Fibroblast of skin of abdomen (primary cell): ENCODE measurements at places on chromosomes 7 and 10.
A peak's percentile ranks its signal among the peaks of the same experiment; 100 is the strongest.

DNA sequence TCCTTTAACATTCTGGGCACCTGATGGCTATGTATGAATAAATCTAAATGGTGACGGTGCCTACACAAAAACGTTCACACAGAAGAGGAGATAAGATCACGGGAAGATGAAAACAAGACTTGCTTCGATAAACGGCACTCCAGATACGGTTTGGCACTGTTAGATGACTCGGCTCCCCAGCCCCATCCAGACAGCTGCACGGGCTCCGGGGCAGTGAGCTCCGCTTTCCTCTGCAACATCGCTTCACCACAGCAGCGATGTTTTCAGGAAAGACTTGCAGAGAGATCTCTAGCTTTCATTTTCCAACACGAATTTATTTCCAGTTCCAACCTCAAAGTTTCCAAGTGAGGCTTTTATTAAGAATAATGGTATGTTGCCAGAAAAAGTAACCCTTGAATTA is 132.1 kb downstream of the KLF6 start:
- peak; percentile 32 for DNase-seq

- no peak for DNase-seq
These were observed 7.4 kb downstream of the TTYH3 start for GRCh38 chr7:2639181-2639681.

- DNase-seq: no peak
These were observed 19.7 kb downstream of the EMX2 start for GRCh38 chr10:117562220-117562619.

- no peak for DNase-seq
These were observed 54.1 kb downstream of the OR13A1 start for GRCh38 chr10:45261243-45261775.

DNA sequence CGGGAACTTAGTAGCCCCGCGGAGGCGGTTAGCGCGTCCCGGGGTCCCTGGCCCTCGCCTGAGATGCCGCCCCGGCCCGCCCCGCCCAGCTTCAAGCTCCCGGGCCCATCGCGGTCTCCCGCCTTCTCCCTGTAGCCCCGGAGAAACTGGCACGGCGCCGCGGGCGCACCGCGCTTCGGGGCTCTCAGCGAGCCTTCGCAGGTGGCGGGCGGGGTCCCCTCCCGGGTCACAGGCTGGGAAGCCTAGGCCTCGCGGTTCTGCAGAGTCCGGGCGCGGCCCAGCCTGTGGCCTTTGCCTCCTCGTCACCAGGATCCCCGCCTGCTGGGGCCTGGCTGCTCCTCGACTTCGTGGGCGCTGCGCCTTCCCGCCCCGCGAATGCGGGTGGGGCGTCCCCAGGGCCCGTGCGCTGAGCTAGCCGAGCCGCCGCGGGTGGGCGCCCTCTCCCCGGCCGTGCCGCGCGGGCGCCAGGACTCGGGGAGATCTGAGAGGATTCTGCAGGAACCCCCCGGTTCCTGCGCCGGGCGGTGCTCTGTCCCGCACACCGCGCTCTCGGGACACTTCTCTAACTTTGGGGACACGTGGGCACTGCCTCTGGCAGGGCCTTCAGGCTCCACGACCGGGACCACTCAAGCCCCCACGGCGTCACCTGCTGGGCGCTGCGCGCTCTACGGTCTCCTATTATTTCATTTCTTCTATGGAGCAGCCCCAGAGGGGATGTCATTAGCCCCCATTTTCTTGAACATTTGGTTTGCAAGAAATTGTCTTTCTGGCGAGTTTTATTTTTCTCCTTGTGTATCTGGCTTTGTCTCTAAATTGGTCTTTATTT is 682 bp upstream of the RGS10 start:
- peak; percentile 56 for DNase-seq

- no peak for DNase-seq
These were observed 237.2 kb downstream of the MAGI2 start for GRCh38 chr7:79216236-79216635.

- no peak for DNase-seq
These were observed 12.2 kb downstream of the ZNF488 start for GRCh38 chr10:47371629-47372485.

GRCh38 chr7:110007320-110008063 is 1083.4 kb upstream of the LRRN3 start:
- DNase-seq: no peak

- DNase-seq: no peak
These were observed 169.3 kb downstream of the RTKN2 start for GRCh38 chr10:62099299-62099698.

GRCh38 chr10:116760919-116761318 is 18.6 kb upstream of the HSPA12A start:
- DNase-seq: no peak

DNA sequence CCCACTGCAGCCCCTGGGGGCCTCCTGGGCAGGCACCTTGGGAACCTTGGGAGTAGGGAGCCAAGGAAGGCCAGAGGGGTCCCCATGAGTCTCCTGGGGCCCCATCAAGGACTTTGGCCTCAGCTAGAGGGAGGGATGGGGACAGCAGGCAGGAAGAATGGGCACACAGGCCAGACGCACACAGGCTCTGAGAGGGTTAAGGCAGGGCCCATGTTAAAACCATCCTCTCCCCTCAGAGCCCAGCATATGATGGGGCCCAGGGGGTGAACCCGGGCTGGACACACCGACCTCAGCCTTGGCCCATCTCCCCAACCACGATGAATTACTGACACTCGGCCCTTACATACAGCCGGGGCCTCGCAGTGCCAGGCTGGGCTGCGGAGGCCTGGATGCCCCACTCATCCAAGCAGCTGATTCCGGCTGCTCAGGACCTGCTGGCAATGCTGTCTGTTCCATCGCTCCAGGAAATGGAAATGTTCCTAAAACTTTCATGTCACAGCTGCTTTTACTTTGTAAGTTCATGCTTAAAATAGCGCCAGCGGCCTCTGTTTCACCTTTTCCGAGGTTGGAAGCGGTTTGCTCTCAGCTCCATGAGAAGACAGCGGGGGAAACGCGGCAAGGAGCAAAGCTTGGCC is 17.3 kb upstream of the INPP5A start:
- peak; percentile 67 for DNase-seq

GRCh38 chr7:140773104-140773503 is 76.6 kb downstream of the NDUFB2 start:
- no peak for DNase-seq

GRCh38 chr7:123468303-123468702 is 66.1 kb downstream of the IQUB start:
- no peak for DNase-seq

GRCh38 chr7:56033671-56034432 is 17.4 kb downstream of the PSPH start:
- peak; percentile 77 for DNase-seq

GRCh38 chr7:118214833-118215182 is 9.7 kb upstream of the ANKRD7 start:
- no peak for DNase-seq

DNA sequence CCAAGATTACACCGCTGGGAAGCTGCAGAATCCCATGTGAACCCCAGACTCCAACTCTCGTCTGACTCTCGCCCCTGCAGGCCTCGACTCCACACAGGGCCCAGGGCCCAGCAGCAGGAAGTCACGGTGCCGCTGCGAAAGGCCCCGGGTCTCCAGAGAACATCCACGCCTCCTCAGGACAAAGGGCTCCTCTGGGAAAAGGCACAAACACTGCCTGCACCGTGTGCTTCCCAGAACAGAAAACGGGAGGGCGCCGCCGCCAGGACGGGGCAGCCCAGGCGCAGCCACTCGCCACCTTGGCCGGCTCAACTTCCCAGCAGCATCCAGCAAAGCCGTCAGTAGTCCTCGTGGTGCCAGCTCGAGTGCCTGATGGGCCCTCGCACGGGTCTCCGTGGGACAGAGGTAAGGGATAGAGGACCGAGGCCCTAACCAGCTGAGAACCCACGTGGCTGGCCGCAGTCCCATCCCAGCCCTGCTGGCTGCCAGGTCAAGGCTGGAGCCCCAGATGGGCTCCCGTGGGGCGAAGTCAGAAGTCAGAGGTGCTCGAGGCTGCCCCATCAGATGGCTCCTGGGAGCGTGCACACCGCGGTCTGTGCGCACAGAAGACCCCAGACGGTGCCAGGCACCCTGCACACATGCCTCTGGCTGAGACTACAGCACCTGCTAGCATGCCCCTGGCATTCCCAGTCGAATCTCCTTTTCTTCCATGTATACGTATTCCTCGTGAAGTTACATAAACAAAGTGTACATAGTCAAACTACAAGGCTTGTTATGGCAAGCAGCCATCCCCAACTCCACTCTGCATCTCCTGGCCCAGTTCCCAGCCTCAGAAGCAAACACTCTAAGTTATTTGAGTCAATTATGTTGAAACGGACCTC is 60.2 kb downstream of the MAD1L1 start:
- DNase-seq: peak; percentile 94

GRCh38 chr7:25841575-25841974 is 310.4 kb upstream of the NFE2L3 start:
- DNase-seq: no peak

DNA sequence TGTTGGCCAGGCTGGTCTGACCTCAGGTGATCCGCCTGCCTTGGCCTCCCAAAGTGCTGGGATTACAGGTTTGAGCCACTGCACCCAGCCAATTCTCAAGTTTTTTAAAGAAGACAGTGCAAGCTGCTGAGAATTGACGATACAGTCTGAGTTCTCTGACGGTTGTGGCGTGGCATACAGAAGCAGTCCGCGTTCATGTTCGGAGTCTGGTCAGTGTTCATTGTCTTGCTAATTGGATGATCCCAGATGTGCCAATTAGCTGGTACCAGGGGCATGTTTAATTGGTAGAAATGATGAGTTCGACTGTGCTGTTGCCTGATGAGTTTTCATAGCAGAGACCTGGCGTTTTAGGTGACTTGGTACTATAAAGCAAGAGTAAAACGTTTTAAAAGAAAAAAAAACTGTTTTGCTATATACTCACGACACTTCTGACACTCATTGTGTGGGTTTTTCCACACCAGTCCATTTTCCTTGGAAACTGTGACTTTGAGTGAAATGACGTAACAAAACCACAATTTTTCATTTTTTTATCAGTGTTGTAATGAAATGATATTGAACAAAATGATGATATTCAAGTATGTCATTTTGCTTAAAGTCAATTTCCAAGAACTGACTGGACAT is 32.3 kb downstream of the CAMK1D start:
- no peak for DNase-seq

GRCh38 chr7:142452791-142453190 is 194.9 kb upstream of the PRSS58 start:
- no peak for DNase-seq

DNA sequence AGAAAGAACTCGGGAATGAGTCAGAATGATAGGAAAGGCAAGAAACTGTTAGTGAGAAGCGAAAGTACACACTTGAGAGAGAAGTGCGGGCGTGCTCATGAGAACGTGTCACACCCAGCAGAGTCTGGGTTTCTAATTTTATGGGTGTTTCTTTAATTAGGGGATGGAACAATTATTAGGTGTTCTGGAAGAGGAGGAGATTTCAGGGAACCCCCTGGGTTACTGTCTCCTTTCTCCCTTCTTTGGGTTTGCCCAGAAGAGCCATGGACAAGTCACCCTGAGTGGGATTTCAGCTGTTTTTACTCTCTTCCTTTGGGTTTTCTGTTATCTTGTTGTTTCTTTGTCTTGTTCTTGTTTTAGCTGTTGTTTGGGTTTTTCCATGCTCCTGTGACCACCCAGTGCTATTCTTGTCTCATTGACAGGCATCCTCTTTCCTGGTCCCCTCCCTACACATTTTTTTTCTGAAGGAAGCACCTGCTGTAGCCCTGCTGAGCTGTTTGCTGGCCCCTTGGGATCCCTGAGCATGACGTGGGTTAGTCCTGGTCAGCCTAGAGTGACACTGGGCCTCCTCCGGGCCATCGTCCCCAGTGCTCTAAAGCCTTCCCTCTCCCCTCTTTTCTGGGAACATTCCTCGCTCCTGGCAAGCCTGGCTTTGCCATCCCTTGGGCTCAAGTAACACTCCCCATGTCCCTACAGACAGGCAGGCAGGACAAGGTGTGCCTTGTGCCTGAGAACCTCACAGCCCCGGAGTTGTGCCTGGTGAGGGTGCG is 3.5 kb downstream of the SH2D4B start:
- no peak for DNase-seq

- DNase-seq: peak; percentile 36
These were observed 559.7 kb upstream of the MGMT start for GRCh38 chr10:128907155-128907941.

DNA sequence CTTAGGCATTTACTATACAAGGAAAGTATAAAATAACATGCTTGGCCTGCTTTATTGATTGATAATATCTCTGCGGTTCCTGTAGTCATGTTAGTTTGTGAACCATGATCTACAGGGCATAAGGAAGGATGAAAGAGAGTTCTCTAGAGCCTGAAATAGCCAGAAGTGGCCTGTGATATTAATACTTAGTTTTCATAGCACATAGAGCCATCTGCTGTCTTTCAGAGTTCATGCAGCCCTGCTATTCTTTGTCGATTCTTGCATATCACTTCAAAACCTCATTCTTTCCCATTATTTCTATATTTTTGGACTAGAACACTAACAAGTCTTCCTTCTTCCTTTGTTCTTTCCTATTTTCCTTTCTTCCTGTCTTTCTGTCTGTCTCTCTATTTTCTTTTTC is 26.4 kb upstream of the PRKG1 start:
- no peak for DNase-seq

- DNase-seq: peak; percentile 89
These were observed 67.6 kb downstream of the DOCK1 start for GRCh38 chr10:126972635-126973414.

GRCh38 chr10:31490858-31491504 is 172.0 kb downstream of the ZEB1 start:
- DNase-seq: peak; percentile 53
